ENCODE measurements at places on chromosomes 12 and 14.

- no peak for DNase-seq
Measured at GRCh38 chr12:26278666-26279065, 83.3 kb downstream of the SSPN start.

DNA sequence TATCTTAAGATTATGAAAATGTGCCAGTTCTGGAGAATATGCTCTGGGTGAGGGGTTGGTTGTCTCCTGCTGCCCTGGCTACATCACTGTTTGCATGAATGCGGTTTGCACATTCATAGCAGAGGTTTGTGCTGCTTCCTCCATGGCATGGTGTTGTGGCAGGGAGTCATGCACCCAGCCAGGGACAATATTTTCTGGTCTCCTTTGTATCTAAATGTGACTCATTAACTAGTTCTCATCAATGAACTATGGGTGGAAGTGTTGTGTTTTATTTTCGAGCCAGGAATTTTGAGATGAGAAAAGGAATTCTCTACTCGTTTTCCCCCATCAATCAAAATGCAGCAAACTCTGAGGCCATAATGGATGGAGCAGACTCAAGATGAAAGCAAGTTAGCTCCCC is 527.3 kb downstream of the SNAPC1 start:
- no peak for DNase-seq

- no peak for DNase-seq
Measured at GRCh38 chr14:95891742-95892141, 15.1 kb downstream of the TUNAR start.

- no peak for DNase-seq
Measured at GRCh38 chr14:99121319-99121875, 150.6 kb downstream of the BCL11B start.

GRCh38 chr12:95549392-95550084 is 1.7 kb downstream of the USP44 start:
- no peak for DNase-seq

DNA sequence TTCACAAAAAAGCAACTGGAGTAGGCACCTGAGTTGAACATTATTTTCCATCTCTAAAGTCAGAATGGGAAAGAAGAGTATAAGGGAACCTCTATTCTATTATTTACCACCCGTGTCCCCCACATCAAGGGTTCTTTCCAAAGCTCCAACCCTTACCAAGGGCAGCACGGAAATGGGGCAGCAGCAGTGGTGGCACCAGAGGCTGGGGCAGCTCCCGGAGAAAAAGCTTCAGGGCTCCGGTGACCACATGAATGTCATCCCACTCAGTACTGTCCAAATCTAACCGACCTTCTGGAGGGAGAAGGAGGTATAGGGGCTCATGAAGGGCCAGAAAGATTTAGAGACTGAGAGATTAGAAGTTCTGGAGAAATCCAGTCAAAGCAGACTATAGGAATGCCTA is 5.8 kb downstream of the ARHGAP9 start:
- no peak for DNase-seq

- DNase-seq = no peak
Measured at GRCh38 chr12:10102322-10102721, 3.5 kb upstream of the CLEC1A start.

GRCh38 chr12:716506-716905 is 35.9 kb upstream of the WNK1 start:
- no peak for DNase-seq

DNA sequence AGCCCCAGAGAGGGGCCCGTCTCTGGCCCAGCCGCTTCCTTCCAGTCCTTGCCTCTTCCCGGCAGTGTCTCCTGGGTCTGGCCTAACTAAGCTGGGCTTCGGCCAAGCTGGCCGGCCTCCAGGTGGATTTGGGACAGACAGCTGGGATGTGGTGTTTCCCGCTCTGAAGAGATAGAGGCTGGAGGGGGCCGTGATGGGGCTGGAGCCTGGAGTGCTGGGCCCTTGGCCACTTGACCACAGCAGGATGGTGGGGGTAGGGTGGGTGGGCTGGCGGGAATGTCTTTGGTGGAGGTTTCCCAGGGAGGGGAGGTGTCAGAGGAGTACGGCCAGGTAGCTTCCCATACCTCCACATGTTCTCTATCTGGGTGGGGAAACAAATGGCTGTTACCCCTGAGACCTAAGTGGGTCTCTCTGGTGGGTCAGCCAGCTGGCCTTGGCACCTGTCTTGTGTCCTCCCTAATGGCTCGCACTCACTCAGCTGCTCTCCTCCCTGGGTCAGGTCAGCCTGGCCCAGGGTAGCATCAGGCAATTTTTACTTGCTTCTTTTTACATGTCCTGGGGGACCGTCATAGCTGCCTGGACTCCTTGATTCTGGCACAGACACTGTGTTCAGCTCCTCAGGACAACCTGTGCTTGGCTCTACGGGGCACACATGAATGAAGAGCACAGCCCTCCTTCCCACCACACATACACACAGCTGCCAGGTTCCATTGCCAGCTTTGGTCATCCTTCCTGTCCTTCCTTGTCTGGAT is 19.8 kb upstream of the PGF start:
- DNase-seq = no peak

DNA sequence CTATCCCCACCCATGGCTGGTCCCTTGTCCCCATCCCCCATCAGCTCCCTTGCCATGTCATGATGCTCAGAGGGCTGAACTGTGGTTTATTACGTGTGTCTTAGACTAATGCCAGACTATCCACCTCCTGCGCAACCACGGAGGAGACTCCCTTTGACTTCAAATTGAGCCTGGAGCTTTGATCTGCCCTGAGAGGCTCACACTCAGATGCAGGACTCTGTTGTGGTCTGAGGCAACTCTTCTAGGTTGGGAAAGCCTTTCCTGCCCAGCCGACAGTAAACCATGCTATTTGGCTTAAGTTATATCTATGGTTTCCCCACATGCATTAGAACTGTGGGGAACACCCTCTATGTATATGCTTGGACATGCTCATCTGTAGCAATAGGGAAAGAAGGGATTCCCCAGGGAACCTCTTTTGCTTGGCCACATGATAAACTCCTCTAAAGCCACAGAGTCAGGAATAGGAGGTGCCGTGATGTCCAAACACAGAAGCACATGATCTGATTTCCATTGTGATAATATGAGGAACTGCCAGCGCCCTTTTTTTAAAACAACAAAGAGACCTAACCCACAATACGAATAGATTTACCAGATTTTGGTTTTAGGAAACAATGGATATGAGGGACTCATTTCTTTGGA is 11.1 kb upstream of the LGALS3 start:
- no peak for DNase-seq

DNA sequence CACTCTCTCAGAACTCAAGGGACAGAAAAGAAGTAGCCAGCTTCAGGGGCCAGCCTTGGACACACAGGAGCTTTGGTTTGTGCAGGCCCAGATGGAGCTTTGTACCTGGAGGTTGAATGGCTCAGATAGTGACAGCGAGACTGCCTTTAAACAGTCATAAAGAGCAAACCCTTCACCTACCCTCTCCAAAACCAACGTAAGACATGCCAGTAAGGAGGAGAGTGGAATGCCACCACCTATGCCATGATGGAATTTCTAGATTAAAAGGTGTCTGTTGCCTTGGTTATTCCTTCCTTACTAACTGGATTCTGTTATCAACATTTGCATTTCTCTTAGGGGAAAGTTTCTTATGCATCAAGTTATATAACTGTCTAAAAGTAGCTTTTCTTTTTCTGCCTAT is 98.1 kb downstream of the EML1 start:
- no peak for DNase-seq

- DNase-seq = peak; percentile 69
Measured at GRCh38 chr12:57213058-57213715, 3.4 kb upstream of the NXPH4 start.

DNA sequence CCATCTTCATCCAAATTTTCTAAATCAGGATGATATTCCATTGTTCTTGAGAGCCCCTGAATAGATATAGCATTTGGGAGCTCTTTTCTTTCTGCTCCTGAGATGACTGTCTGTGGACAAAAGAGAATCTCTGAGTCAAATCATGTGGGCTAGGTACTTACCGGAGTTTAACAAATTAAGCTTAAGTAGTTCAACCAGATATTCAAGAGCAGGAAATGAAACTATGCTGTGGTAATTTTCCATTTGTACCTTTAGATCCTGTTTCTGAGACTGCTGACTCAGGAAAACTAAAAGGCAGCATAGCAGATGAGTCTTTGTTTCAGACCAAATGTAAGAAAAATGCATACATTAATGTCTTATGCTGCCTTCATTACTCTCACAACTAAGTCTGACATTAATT is at the start of gene CLEC7A:
CLEC7A (minus strand) TSS at position 158 of the 400 bp plus-strand sequence; CDS start at position 41, 117 bp downstream.
- DNase-seq = no peak

DNA sequence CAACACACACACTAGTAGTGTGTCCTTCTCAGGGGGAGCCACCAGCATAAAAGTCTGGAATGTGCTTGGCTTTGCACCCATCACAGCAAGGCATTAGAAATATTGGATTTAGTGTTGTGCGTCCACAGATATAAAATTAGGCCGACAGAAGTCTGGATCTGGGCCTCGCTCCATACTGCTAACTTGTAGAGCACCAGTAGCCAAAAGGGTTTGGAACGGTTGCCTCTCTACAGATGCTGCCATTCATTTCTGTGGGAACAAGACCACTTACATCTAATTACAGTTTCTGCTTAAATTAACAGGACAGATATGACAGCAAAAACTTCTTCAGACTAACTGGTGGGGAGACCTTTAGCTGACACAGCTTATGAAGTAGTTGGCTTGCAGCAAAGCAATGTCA is 94.2 kb downstream of the EXOC5 start:
- no peak for DNase-seq

- DNase-seq = no peak
Measured at GRCh38 chr12:47888153-47888819, 16.5 kb downstream of the VDR start.

- DNase-seq = no peak
Measured at GRCh38 chr14:81401420-81402122, 1.4 kb upstream of the STON2 start.

DNA sequence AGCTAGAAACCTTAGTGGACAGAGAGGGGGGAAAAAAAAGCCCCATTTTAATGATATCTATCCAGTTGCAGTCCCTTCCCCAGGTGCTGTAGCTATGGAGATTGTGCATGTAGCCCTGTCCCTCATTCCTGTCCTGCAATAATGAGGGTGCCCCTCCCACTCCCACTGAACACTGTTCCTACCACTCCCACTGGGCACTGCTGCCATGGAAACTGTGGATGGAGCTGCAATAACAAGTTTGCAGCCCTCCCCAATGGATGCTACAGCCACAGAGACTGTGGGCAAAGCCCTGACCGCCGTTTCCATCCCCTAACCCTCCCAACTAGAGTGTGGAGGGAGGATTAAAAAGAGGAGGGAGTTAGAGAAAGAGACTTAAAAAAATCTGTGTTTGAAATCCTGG is 238.3 kb downstream of the FUT8 start:
- no peak for DNase-seq

DNA sequence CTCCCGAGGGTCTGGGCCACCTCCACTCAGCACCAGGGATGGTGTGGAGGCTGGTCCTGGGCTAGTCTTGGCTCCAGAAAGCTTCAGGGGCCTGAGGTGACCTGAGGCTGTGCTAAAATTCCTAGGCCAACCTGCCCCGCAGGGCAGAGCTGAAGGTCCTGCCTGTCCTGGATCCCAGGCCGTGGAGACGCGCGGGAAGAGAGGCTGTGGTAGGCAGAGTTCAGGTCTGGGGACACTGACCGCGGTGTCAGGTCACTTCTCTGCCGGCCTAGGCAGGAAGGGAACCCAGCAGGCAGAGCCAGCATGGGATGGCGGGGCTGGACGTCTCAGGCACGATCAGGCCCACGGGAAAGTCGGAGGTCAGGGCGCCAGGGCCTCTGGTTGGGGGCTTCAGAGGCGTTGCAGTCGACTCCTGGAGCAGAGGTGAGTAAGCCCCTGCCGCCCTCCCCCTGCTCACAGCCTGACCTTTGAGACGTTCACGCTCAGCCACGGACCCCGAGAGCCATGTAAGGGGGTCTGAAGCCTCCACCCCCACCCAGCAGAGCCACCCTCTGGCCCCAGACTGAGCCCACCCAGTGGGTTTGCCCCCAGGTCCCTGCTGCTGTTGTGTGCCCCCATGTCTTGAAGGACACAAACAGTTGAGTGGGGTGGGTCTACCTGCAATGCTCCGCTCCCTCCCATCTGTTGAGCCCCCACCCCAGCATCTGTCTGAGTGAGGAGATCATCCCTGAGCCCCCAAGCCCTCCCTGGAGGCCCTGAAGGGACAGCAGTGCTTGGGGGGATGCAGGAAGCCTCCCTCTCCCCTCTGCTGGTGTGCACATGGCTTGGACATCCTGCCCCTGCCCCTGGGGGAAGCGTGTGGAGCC is 142.7 kb downstream of the KIF26A start:
- DNase-seq = no peak

DNA sequence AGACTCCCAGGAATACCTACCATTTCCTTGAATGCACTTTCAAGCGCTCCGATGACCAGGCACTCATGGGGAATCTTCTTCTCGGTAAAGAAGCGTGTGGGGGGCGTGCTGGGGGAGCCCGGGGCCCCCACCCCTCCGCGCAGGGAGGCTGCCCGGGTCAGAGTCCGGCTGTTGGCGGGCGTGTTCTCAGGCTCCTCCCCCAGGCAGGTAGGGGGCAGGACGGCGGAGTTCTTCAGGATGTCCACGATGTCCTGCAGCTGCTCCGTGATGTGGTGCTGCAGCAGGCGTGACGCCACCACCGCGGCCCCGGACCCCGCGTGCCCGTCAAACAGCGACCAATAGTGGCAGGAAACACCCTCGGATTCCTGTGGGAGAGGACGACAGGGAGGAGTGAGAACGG is 133.2 kb downstream of the PPM1H start:
- no peak for DNase-seq

GRCh38 chr14:96803958-96804357 is 6.8 kb downstream of the VRK1 start:
- no peak for DNase-seq

- no peak for DNase-seq
Measured at GRCh38 chr14:81125536-81125935, 95.2 kb downstream of the GTF2A1 start.

DNA sequence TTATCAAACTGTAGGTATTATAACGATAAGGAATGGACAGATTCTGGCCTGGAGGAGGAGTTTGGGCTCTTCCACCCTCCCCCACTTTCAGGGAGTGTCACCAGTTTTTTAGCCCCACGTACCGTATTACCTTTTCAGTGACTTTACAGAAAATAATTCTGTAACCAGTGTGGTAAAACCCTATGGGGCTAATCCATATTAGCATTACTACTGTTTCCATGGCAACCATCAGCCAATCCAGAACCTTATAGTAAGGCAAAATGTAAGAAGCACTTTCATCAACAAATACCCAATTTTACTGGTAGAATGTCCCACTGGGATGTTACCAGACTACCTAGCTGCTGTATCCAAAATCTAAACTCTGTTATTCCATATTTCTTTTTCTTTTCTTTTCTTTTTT is 50.7 kb downstream of the BICDL1 start:
- no peak for DNase-seq
